ENCODE measurements at places on chromosomes 4 and X. TPM values are rescaled to one million over a fixed set of nuclear protein-coding genes. Genes with fewer than 3 reads are reported as not detected.
A peak's percentile ranks its signal among the peaks of the same experiment; 100 is the strongest.

GRCh38 chr4:128583753-128584712 is 225.5 kb upstream of the JADE1 start:
- H3K36me3 ChIP-seq = no peaks in the 10 kb centered on the region
- H3K4me3 ChIP-seq = no peak overlapping the region
- H3K27me3 ChIP-seq = no peaks in the 10 kb centered on the region
- H3K27ac ChIP-seq = no peak overlapping the region

CCDC120 gene
- total RNA-seq = 0.51 TPM

UNC5C gene
- total RNA-seq = 3.9 TPM

- no peak overlapping the region for H3K4me3 ChIP-seq
- H3K36me3 ChIP-seq = no peaks in the 10 kb centered on the region
- H3K27ac ChIP-seq = no peak overlapping the region
- no peaks in the 10 kb centered on the region for H3K27me3 ChIP-seq
- H3K4me1 ChIP-seq = no peaks in the 10 kb centered on the region
These were observed 249.8 kb upstream of the ANXA10 start for GRCh38 chr4:167842487-167842886.

- no peaks in the 10 kb centered on the region for H3K36me3 ChIP-seq
- no peaks in the 10 kb centered on the region for H3K27me3 ChIP-seq
- H3K4me1 ChIP-seq = no peaks in the 10 kb centered on the region
- no peak for DNase-seq
- H3K4me3 ChIP-seq = no peak overlapping the region
These were observed 18.0 kb downstream of the PRSS48 start for GRCh38 chr4:151294833-151295496.

PNCK gene
- 0.26 TPM for total RNA-seq

GRCh38 chr4:143406523-143406922 is 69.8 kb downstream of the GAB1 start:
- no peaks in the 10 kb centered on the region for H3K36me3 ChIP-seq
- H3K27me3 ChIP-seq = no peaks in the 10 kb centered on the region
- peak; percentile 61 for DNase-seq

DNA sequence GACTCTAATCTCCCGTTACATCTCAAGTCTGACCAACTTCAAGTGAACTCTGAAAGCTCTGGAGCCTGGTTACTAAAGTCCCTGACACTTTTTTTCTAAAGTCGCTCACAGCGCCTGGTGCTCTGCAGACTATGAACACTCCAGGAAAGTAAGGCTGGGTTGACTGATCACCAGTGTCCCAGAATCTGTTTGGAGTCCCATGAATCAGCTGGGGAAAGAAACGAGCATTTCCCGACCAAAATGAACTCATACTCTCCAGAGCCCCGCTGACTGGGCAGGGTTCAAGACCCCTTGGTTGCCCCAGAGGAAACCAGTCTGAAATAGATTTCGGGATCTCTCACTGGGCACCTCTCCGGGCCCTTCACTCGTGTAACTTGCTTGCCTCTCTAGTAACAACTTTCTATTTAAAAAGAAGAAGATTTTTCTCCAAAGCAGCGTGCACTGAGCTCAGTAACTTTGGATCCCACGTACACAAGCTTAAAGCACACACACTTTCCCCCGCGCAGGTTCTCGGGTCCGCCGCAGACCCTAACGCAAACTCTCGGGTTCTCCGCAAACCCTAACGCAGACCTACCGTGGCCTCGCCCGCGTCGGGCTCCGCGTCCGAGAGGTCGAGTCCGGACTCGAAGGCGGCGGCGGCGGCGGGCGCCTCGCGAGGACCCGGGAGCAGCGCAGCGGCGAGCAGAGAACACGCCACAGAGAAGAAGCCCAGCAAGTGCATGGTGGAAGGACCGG is 964 bp downstream of the VEGFC start:
- DNase-seq = peak; percentile 75
- H3K4me1 ChIP-seq = peaks cover 9% of the 10 kb centered on the region
- no peaks in the 10 kb centered on the region for H3K27me3 ChIP-seq
- H3K27ac ChIP-seq = peak overlapping the region; percentile 96
- H3K4me3 ChIP-seq = peak overlapping the region; percentile 78
- H3K36me3 ChIP-seq = no peaks in the 10 kb centered on the region

DNA sequence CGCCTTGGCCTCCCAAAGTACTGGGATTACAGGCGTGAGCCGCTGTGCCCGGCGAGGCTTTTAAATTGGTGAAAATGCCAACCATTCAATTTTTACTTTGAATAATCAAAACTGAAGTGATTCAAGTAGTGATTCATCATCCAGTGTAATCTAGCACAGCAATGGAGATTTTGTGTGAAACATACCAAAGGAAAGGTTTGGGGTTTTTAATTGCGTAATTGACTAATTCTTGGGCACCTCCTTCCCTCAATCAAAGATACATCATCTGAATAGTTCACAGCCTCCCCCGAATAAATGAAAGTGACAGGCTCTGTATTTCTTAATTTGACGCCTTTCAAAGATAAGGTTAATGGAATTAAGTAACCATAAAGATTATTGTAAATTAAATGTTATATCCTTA is 69.0 kb downstream of the DMD start:
- no peak for DNase-seq
- H3K27ac ChIP-seq = no peak overlapping the region
- H3K4me3 ChIP-seq = no peak overlapping the region
- no peaks in the 10 kb centered on the region for H3K4me1 ChIP-seq
- no peaks in the 10 kb centered on the region for H3K27me3 ChIP-seq

DNA sequence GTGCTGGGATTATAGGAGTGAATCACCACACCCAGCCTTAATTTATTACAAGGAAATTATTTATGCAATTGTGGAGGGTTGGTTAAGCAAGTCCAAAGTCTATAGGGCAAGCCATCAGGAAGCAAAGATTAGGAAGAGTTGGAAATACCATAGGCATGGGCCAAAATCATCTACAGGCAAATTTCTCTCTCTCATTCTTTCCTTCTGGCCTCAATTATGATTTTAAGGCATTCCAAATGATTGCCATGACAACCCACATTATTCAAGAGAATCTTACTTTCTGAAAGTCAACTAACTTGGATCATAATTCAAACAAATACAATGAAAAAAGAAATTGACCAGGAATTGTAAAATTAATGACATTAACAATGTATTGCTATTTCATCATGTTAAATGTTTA is 400.8 kb downstream of the GPM6A start:
- H3K4me1 ChIP-seq = no peaks in the 10 kb centered on the region
- H3K27me3 ChIP-seq = no peaks in the 10 kb centered on the region
- H3K27ac ChIP-seq = no peak overlapping the region
- no peaks in the 10 kb centered on the region for H3K36me3 ChIP-seq
- DNase-seq = no peak

LANCL3 gene
- not detected for total RNA-seq

TLL1 gene
- total RNA-seq = 0.33 TPM

All from fibroblast of lung (primary cell).